ENCODE measurements at places on chromosomes 7 and 10. TPM values are rescaled to one million over a fixed set of nuclear protein-coding genes. Genes with fewer than 3 reads are reported as not detected.

DNA sequence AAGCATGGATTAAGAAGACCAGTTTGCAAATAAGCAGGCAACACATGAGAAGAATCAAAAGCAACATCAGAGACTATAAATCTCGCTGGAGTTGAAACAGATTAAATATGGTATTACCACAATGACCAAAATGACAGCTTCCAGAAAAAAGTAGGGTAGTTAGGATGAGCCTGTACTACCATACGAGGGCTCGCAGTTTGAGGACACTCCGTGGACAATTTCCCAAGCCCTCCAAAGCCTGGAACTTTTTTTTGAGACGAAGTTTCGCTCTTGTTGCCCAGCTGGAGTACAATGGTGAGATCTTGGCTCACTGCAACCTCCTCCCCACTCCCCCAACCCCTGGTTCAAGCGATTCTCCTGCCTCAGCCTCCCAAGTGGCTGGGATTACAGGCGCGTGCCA, 1.0 kb downstream of the LRRC17 start:
- DNase-seq: no peak
- no peaks in the 10 kb centered on the region for H3K27me3 ChIP-seq
- H3K27ac ChIP-seq: no peak overlapping the region
- no peak overlapping the region for H3K4me3 ChIP-seq

- no peak overlapping the region for H3K27ac ChIP-seq
- no peaks in the 10 kb centered on the region for H3K36me3 ChIP-seq
- H3K4me3 ChIP-seq: no peak overlapping the region
- no peaks in the 10 kb centered on the region for H3K4me1 ChIP-seq
- no peak for DNase-seq
Measured at GRCh38 chr10:77393821-77394501, 243.6 kb downstream of the KCNMA1 start.

TFPI2 gene
- polyA plus RNA-seq: not detected

UBE3C gene
- polyA plus RNA-seq: 17.9 TPM

DNA sequence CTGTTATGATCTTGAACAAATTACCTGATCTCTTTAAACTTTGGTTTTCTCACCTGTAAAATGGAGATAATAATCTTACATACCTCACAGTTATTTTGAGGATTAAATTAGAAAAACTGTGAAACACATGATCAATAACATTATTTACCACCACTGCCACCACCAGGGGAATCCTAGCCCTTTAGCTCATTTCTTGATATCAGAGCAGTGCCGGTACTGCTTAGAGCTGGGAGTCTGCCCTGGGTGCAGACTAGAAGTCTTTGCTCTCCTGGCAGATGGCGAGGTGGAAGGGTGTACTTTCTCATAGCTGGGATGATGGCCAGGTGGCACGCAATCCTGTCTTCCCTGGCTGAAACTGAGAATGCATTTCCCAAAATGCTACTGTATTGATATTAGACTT, 12.7 kb upstream of the EFCAB10 start:
- no peaks in the 10 kb centered on the region for H3K27me3 ChIP-seq
- DNase-seq: no peak

DNA sequence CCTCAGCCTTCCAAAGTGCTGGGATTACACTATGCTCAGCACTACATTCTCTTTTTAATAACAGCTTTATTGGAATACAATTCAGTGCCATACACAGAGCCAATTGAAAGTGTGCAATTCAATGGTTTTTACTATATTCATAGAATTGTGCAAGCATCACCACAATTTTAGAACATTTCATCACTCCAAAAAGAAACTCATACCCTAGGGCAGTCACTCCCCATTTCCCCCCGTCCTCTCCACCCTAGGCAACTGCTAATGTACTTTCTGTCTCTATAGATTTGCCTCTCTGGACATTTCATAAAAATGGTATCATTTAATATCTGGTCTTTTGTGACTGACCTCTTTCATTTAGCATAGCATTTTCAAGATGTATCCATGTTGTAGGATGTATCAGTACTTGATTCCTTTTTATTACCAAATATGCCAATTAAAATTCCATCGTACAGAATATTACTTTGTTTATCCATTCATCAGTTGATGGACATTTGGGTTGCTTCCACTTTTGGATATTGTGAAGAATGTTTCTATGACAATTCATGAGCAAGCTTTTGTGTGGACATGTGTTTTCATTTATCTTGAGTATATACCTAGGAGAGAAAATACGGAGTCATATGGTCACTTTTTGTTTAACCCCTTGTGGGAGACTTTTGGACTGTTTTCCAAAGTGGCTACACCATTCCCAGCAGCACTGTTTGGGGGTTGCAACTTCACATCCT, 6.3 kb upstream of the XPNPEP1 start:
- no peaks in the 10 kb centered on the region for H3K27me3 ChIP-seq
- H3K4me1 ChIP-seq: peaks cover under 1% of the 10 kb centered on the region

GRCh38 chr10:102611514-102612087, 32.7 kb upstream of the TRIM8 start:
- no peaks in the 10 kb centered on the region for H3K36me3 ChIP-seq
- DNase-seq: no peak
- H3K27ac ChIP-seq: no peak overlapping the region

DNA sequence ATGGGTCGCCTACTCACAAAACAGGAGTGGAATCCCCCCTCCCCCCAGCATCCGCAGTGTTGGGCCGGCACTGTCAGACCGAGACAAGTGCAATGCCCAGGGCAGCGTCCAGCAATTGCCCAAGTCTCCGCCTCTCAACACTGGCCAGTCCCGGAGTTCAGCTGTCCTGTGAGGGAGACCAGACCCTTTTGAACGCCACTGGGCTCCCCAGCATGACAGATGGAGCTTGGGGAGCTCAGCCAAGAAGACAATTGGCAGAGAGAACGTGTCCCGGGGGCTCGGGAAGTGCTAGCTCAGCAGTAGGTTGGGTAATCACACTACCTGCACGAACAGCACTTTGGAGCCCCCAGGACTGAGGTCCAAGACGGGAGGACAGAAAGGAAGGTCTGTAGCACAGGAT, 4.7 kb downstream of the COPS6 start:
- H3K27ac ChIP-seq: no peak overlapping the region
- H3K27me3 ChIP-seq: no peaks in the 10 kb centered on the region
- H3K4me3 ChIP-seq: no peak overlapping the region

- H3K36me3 ChIP-seq: no peaks in the 10 kb centered on the region
- no peak overlapping the region for H3K4me3 ChIP-seq
- H3K27ac ChIP-seq: no peak overlapping the region
- no peak for DNase-seq
Measured at GRCh38 chr7:43479042-43479441, 103.9 kb upstream of the STK17A start.

DNA sequence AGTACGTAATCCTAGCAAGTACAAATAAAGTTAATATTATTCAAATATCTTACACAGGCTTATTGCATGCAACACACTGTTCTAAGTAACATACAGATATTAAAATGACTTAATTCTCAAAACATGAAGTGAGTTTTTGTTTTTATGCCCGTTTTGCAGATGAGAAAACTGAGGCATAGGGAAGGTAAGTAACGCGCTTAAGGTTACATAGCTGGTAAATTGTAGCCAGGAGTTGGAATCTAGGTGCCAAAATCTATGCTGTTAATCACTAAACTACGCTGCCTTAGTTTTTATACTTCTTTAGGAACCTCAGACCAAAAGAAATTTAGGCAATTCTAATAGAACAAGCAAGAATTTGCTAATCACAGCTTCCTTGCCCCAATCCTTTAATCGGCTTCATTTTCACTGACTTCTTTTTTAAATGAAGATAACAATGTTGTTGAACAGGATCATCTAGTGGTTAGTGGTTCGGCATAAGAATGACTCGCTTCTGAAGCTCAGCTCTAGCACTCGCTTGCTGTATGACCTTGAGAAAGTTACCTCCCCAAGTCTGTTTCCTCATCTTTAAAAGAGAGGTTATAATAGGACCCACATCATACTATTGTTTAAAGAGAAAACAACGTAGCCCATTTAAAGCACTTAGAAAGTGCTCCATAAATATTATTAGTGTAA, 1.0 kb upstream of the LRRTM3 start:
- H3K36me3 ChIP-seq: no peaks in the 10 kb centered on the region
- peaks cover 6% of the 10 kb centered on the region for H3K4me1 ChIP-seq
- no peak overlapping the region for H3K27ac ChIP-seq
- peaks cover 30% of the 10 kb centered on the region for H3K27me3 ChIP-seq

All from naive B cell (primary cell).